ENCODE measurements at places on chromosomes 11 and 22. TPM values are rescaled to one million over a fixed set of nuclear protein-coding genes. Genes with fewer than 3 reads are reported as not detected.

The MFRP gene
- not detected for total RNA-seq

The BDNF gene
- not detected for total RNA-seq

The CD248 gene
- 5.2 TPM for total RNA-seq

The DTX4 gene
- total RNA-seq: 0.08 TPM

The DEUP1 gene
- total RNA-seq: not detected

The RAG1 gene
- total RNA-seq: 0.27 TPM

The SMC1B gene
- 0.55 TPM for total RNA-seq

The EIF3M gene
- total RNA-seq: 415 TPM

The APOL6 gene
- total RNA-seq: 28.5 TPM

The ATXN10 gene
- 120 TPM for total RNA-seq

The TTC36 gene
- 0.52 TPM for total RNA-seq

The MICALL1 gene
- total RNA-seq: 17.9 TPM

The TIRAP gene
- 9.8 TPM for total RNA-seq

The TBX10 gene
- total RNA-seq: not detected

The C22orf42 gene
- total RNA-seq: not detected

The MMP1 gene
- not detected for total RNA-seq

The MRPL23 gene
- 142 TPM for total RNA-seq

The KRTAP5-7 gene
- total RNA-seq: not detected

The HBG2 gene
- not detected for total RNA-seq

The OR4C16 gene
- not detected for total RNA-seq

The SYT12 gene
- total RNA-seq: not detected
